ENCODE measurements at places on chromosomes 4 and X.

DNA sequence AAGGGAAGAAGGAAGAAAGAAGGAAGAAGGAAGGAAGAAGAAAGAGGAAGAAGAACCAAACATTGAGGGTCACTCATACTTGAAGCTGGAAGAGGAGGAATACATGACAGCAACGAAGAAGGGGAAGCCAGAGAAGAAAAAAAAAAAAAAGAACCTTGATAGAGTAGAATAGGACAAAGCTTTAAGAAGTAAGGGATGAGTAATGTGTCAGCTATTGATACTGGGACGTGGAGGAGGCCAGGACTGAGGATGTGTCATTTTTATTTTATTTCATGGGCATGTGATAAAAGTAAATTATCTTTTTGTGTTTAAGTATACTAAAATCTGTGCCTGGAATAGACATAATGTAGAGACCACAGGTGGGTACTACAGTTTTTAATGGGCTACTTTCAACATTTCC lies 6.4 kb downstream of the EDA2R start:
- DNase-seq = no peak

DNA sequence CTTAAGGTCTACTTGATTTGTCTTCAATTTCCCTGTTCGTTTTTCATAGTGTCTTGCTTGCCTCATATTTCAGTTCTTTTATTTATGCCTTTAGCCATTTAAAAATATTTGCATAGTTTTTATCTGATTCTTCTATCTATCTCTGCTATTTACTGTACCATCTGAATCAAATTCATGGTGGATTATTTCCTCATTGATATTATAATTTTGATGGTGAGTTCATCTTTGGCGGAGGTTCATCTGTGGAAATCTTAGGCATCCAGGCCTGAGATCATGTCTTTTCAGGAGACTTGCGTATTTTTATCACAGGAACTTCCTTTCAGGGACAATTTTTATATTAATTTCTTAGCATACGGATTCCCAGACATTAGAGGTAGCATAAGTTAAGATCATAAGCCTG lies 275.2 kb downstream of the STPG2 start:
- DNase-seq = no peak

- peak; percentile 37 for DNase-seq
These were observed at the start of gene TLR10 for GRCh38 chr4:38782452-38783108. Gene TLR10, minus strand, starts transcription at chr4:38782990. Its CDS starts 7,400 bp downstream, at chr4:38775590.

DNA sequence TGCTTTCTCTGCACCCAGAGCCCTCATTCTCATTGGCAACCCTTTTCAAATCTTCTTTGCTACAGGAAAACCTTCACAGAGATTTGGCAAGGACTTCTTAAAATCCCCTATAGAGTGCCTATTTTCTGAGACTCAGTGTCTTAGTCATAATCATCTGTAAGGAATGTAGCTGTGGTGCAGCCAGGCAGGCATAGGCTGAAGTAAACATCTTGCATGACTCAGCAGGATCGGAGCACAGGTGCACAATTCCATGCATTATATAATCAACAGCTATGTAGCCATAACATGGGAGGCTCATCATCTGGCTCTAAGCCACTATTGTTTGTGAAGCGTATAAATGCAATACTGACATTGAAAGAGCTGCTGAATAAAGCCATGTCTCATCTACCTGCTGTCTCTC lies 368.8 kb downstream of the MAGEE1 start:
- no peak for DNase-seq

DNA sequence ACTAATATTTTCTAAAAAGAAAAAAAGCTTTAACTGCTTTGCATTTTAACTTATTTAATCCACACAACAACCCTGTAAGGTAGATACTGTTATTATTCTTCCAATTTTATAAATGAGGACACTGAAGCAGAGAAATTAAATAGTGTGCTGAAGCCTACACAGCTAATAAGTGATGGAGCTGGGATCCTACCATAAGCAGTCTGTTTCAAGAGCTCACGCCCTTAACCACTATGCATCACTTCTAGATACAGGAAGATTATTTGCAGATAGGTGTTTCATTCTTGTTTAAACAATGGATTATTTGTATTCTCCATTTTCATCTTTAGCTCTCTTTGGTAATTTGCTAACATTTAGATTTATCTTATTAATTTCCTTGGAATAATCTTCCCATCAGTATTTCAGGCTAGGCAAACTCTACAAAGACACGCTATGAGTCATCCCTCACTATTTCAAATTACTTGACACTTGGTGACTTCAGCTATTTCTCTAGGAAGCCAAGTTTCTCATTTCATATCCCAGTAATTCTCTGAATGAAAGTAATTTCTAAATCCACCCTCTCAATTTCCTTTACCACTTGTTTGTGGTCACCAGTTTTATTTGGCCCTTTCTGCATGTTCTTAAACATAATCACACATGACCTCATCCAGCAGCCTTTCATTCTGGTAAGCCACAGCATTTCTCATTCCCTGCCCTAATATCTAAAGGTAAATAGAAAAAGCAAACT lies 67.3 kb downstream of the ASB9 start:
- no peak for DNase-seq

- peak; percentile 20 for DNase-seq
These were observed 1.0 kb downstream of the PGRMC2 start for GRCh38 chr4:128286474-128287058.

DNA sequence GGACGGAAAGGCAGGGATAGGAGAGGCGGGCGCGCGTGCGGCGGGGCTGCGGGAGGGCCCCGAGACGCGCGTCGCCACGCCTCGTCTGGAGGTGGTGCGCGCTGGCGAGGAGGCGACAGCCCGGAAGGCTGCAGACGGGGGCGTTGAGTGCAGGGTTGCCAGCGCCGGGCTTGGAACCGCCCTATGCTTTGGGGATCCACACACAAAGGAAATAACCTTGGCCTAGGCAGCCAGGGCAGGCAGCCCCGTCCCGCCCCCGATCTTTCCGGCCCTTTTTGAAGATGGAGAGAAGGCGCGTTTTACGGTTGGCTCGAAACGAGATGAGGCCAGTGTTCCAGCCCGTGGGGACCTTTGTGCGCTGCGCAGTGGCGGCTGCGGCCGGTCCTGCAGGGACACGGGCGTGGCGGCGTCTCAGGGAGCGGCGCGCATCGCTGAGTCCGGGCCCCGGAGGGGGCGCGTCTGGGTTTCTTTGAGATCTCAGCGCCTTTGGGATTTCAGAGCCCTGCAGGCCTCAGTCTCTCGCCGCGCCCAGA lies 50.8 kb upstream of the TRIM2 start:
- peak; percentile 89 for DNase-seq

DNA sequence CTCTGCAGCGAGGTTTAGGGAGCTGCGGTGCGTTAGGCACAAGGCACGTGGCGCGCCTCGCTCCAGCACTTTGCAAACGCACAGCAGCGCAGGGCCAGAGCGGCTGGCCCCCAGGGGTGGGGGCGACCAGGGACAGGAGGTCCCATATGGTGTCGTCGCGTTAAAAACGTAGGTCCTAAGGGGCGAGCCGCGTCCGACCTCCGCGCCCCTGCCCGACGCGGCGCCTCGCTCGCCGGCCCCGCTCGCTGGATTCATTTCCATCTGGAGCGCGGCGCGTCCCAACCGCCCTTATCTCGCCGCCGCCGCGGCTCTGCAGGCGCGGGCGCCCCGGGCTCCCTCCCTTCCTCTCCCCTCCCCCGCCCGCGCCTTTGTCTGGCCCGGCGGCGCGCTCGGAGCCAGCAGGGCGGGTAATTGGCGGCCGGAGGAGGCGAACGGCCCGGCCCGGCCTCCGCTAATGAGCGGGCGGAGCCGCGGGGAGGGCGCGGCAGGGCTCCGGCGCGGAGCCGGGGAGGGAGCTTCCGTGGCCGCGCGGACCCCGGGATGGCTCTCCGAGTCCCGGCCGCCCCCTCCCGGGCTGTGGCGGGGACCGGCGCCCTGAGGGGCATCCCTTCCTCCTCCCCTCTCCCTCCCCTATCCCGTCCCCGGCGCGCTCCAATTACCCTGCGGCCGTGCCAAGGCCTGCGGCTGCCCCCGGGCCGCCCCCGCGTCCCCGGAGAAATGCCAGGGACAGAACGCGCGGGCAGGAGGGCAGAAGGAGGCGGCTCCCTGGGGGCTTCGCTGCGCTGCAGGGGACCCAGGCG lies 409.0 kb downstream of the BCOR start:
- DNase-seq = peak; percentile 53

DNA sequence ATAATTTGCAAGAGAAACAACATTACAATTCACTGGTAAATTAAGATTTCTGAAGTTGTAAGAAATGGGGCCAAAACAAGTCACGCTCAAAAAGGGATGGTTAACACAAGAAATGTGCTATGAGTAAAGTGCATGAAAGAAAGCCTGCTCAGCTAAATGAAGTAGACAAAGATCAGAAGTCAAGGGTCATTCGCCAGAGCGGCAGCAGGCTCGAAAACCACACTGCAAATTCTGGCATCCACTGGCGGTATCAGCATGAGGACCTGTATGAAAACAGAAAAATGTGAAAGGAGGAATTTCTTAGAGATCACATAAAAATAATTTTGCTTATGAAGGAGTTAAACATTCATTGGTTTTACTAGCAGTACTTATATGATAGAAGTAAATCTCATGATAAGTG lies 49.6 kb downstream of the FBXL5 start:
- DNase-seq = no peak

DNA sequence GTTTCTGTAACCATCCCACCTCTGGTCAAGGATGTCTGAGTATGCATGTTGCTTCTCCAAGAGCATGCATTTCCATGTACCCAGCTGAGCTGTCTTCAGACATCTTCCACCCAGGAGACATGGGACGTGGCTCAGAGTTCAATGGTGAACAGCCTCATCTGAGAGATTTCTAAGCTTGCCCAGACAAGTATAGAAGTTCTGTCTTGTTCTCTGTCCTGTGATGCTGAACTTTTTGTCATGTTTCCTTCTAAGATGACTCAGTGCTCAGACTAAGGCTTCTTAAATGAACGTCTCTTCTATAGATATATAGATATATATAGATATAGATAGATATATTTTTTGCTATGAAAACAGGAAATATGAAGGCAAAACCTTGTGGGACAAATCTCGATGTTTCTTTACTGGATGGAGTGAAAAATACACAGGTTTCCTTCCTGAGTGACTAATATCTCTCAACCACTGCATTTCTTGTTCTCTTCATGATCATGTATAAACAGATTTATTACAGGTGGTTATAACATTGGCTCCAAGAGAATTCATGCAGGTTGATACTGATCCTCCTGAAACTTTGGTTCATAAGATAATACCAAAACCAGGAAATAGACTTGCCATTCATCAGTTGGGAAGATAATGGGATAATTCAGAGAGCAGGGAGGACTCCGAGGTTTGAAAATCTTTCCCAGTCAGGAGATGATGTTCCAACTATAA lies 168.2 kb downstream of the ZNF518B start:
- no peak for DNase-seq

DNA sequence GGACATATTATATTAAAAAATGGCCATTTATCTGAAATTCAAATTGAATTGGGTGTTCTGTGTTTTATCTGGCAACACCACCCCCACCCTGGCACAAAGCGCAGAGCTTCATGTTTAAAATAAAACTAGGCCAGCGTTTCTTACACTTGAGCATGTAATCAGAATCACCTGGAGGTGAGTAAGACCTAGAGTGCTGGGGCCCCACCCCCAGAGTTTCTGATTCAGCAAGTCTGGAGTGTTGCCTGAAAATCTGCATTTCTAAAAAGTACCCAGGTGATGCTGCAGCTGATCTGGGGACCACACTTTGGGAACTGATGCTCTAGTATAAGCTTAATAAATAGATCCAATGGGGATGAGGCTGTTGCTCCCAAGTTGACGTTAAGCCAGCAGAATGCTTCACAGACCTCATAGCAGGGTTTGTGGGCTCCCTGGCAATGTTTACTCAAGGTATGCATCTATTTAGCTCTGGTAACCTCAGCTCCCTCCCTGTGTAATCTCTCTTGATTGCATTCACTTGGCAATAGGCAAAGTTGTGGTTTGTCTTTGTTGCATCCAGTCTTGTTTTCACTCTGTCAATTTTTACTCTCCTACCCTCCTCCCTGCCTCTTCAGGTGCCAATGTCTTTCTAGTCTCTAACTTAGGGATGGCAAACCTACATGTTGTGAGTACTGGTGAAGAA lies 99.8 kb upstream of the TEX13D start:
- peak; percentile 76 for DNase-seq

DNA sequence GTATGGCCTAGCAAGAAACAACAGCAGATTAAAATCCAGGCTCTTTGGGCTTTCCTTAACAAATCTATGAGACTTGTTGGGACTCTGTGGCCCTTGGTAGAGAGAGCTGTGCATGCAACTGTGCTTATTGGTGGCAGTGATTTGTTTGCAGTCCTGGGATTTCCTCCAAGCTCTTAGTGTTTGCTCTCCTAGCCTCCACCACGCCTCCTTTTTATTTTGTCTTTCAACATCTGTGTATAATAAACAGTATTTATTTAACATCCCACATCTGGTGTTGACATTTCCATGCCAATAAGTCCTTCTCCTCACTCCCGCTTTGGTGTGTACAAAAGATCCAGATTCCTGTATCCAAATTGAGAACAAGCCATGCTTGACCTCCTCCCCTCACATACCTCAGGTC lies 3.1 kb downstream of the TNMD start:
- no peak for DNase-seq

GRCh38 chrX:136115126-136115903 lies 32.0 kb upstream of the FHL1 start:
- no peak for DNase-seq

DNA sequence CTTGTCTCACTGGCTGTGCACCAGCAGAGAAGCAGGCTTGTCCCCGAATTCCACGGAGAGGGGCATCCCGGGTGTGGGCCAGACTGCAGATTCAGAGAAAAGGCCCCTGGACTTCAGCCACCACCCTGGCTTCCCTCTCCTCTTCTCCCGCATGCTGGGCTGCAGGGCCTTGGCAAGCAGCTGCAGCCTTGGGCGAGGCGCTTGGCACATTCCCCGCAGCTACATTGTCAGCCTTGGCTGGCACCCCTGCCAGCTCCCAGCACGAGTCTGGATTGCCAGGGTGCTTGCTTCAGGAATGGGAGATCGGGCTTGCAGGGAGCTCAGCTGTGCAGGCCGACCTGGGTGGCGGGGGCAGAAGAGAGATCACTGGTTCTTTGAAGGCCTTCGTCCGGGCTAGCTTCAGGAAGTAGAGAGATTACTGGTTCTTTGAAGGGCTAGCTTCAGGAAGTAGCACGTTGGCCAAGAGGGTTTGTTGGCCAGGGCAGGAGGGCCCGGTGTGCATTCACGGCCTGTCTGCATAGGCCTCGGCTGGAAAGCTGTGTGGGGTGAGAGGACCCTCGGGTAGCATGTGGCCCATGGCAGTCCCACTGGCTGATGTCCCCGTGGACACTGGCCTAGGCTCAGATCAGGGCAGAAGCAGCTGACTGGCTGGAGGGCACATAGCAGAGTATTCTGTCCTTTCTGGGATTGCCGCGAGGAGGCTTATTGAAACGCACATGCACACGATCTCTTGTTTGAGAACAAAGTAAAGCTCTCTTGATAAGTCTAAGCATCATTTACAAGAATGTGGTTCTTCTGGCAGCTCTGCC lies 2.7 kb downstream of the ABCD1 start:
- DNase-seq = no peak

DNA sequence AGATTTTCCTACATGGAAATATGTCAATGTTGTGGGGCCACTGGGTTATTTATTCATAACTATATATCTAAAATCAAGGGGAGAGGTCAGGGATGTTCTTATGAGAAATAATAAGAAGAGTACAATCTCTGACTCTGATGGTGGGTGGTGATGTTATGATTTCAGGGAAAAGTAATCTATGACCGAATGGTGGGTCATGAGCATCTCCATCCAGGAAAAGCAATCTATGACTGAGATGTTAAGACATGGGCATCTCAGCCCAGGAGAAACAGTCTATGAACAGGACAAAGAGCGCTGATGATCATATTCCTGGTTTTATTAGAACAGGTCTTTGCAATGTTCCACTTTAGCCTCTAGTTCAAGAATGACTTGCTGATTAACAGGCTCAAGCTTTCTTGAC lies 137.1 kb downstream of the ARSF start:
- DNase-seq = no peak

- no peak for DNase-seq
These were observed 250.5 kb upstream of the IGFBP7 start for GRCh38 chr4:57360681-57361080.

Measured in activated CD4-positive, alpha-beta T cell treated with anti-CD3 and anti-CD28 coated beads for 36 hours (primary cell).